ENCODE measurements at places on chromosomes 7 and 10.

DNA sequence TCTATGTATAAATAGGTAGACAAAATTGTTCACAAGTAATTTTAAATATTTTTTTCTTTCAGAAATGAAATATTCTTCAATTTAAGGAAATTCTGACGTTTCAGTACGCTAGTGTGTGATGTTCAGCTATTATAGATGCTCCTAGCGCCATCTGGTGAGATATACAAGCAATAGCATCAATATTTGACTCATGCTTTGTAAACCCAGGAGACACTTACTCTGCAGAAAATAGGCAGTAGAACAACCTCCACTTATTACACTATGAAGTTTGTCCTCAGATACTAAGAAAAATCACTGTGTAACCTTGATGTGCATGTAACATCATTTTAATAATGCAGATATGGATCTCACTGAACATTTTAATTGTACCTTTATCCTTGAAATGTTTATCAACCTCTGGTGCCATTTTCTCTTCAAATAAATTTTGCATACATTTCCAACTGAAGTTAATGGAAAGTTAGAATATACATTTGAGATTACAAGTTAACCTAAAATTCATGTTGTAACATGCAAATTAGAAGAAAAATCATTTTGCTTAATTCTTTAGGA lies 151.5 kb upstream of the FAM3C start:
- no peak for DNase-seq

DNA sequence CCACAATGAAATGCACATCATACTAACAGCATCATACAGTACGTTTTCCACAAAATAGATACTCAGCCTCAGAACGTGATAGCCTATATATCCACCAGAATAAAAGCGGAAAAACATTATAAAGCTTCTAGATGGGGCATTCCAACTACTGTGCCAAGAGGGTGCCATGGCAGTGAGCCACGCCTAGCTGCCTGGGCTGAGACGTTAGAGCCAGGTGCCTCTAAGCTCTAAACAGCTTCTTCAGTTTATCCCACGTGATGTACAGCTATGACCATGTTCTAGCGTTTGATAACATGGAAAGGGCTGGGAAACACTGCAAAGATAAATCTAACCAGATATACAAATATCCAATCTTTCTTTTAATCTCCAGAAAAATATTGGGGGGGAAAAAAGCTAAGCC lies 17.8 kb downstream of the USP6NL start:
- DNase-seq = no peak

DNA sequence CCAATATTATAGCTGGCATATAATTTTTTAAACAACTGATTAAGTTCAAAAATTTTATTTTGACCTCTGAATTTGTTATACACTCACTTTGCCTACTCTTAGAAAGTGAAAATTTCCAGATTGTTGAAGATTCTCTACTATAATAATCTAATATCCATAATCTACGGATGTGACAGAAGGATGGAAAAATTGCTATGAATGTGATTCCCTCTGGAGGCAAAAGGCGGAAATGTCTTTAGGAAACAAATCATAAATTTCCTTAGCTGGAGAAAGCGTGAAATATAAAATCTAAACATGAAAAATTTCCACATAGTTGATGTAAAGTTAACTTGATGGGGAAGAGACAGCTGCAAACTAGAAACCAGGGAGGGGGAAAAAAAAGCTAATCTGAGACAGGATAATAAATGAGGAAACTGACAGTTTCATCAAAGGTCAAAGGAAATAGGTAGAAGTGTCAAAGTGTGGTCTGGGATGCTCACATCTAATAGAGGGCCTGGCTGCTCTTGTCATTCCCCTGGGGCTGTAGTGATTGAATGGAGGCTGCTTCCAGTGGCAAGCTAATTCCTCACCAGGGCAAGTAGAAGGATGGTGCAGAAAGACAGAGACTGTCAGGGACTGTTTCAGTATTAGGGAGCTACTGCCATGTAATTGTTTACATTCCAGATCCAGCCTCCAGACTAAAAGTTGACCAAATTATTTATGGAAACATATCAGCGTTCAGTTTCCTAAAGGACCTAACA lies 264.5 kb downstream of the SDHAF3 start:
- no peak for DNase-seq

DNA sequence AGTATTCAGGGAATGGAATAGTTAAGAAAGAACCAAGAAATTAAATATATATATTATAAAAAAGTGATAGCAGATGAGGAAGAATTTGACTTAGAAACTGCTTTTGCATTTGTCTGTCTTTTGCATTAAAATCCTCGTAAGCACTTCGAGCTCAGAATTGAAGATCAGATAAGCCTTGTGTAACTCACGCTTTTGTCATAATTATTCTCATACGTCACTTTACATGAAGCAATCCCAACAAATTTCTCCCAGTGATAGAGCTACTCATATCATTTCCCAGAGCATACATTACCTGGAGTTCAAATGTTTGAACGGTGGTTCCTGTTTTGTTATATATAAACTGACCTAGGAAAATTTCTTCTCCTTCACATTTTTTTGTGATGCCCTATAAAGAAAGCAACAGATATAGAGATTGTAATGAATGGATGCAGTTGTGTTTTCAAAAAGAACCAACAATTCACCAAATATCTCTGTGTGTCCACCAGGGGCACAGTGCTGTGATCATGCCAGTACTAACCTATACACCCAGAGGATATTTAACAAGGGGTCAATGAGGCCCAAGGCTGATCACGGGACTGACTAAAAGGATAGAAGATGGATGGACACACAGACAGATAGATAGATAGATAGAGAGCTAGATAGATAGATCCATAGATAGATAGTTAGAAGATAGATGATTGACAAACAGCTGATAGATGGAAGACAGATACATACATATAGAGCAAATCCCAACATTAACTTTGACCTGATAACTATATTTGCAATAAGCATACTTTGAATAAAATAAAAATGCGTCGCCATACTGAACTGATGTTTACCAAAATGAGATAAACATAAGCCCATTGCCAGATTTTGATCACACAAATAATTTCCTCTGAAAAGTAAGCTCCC lies 9.3 kb upstream of the HUS1 start:
- no peak for DNase-seq

DNA sequence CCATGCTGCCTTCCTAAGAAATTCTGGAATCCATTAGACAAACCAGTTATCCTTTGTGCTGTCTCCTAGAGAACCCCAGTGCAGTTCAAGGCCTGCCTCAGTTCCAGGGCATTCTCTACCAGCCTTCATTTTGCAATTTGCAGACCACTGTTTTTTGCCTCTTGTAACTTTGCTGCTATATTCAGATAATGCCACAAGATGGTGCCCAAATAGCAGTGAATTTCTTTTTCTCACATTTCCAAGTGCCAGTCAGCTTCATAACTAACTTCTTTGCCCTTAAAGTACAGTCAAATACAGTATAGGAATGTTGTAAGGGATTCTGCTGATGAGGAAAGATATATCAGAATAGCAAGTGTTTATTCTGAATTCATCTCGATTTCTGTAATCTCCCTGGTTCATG lies 25.2 kb downstream of the LOXL4 start:
- DNase-seq = no peak

GRCh38 chr7:44967571-44968446 lies 11.0 kb downstream of the MYO1G start:
- no peak for DNase-seq

DNA sequence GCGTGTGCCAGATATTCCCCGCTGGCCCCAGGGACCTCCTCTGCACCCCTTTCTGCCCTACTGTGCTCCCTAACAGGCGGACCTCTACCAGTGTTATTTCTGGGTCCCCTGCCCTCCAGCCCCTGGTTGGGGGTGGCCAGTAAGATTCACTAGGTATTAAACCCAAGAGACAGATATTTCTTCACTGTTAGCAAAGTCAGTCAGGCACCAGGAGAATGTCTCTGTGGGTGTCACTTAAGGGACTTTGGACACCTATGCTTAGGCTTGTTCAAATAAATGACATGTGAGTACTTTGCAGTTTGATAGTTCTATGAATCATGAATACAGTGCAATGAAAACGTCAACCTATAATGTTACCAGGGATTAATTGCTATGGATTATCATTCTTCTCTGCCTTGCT lies 234.3 kb upstream of the IGFBP3 start:
- no peak for DNase-seq
